ENCODE measurements at places on chromosomes 2 and 18.

DNA sequence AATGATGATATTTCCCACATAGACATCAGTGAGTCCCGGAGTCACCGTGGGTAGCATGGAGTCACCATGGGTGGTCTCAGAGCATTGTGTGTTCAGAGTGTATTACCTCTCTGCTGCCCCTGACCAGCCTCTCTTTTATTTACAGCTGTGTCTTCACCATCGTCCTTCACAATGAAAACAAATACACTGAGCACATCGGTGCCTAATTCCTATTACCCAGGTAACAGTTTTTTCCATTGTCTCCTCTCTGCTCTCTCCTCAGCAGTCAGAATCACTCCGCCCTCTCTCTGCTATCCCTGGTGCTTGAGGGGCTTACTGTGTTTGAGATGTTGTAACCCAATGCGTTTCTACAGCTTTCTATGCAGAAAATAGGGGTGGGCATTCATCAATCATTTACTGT lies 361.5 kb upstream of the RAB12 start:
- DNase-seq: no peak

GRCh38 chr18:24660956-24661355 lies 200.5 kb downstream of the HRH4 start:
- no peak for DNase-seq

GRCh38 chr2:29520001-29520400 lies 401.4 kb downstream of the ALK start:
- DNase-seq: no peak

GRCh38 chr2:168317282-168317681 lies 69.9 kb upstream of the STK39 start:
- no peak for DNase-seq

GRCh38 chr2:235851828-235852525 lies 316.2 kb downstream of the GBX2 start:
- DNase-seq: no peak

GRCh38 chr2:176574484-176575236 lies 305.4 kb downstream of the MTX2 start:
- DNase-seq: no peak

GRCh38 chr2:239438995-239439753 lies 38.4 kb upstream of the HDAC4 start:
- DNase-seq: no peak

DNA sequence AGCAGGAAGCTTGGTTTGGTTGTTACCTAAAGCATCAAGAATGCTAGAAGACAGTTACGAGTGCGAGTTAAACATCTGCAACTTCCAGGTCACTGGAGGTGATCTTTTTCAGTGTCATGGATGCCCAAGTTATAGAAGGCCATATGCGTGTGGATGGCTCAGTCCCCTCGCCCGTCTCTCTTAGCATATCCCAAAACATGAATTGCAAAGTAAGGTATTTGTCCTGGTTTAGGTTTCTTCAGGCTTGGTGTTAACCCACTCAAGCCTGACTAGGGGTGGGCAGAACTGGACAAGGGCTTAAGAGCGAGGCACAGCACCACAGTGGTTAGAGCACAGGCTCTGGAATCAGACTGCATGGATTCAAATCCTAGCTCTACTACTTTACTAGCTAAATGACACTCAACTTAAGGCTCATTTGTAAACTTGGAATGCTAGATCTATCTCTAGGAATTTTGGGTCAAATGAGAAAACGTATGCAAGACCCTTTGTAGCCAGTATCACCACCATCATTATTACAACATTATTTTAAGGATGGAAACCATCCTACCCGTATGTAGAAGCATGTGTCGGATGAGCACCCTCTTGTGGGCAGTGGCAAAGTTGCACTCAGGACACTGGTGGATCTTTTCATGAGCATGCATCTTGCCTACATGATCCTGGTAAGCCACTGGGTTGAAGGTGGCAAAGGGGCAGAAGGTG lies 11.2 kb downstream of the ZNF142 start:
- peak; percentile 36 for DNase-seq

- DNase-seq: no peak
Measured at GRCh38 chr18:32612651-32613050, 142.0 kb upstream of the GAREM1 start.

DNA sequence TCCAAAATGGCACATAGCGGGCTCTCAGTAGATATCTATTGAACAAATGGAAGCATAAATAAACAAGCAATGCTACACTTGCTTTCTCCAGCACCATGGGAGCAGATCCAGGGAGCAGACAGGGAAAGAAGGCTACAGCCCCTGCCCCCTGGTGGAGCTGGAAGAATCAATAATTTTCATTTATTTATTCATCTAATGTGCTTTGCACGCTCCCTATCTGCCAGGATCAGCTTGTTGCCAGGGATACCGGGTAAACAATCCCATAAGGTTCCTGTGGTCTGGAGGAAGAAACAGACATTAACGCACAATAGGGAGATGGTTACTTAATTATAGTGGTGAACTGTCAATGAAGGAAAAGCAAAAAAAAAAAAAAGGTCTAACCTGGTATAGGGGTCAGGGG lies 40.1 kb upstream of the CLASP1 start:
- no peak for DNase-seq

- DNase-seq: no peak
Measured at GRCh38 chr2:200749631-200750322, 61.9 kb upstream of the BZW1 start.

GRCh38 chr2:55871637-55872036 lies 51.9 kb downstream of the EFEMP1 start:
- DNase-seq: no peak

DNA sequence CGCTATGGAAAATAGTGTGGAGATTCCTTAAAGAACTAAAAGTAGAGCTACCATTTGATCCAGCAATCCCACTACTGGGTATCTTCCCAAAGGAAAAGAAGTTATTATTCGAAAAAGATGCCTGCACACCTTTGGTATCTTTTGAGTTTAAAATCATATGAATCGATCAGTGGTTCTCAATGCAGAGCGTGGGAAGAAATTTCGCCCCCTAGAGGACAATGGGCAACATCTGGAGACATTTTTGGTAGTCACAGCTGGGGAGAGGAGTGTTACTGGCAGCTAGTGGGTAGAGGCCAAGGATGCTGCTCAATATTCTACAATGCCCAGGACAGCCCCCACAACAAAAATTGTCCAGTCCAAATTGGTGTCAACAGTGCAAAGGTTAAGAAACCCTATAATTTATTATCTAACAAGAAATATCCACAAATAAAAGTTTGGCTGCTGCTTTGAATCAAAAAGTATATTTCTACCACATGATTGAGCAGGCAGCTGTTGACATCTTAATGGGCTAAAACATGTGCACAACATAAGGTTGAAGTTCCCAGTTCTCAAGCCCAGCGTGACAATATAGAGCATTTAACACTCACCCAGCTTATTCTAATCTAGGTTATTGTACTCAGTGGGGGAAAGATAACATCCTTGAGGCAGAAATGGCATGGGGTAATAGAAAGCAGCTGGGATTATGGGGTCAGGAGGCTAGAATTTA lies 425.7 kb downstream of the LRATD1 start:
- DNase-seq: no peak

GRCh38 chr2:141063406-141063805 lies 1067.4 kb downstream of the LRP1B start:
- DNase-seq: no peak

GRCh38 chr18:39205565-39206195 lies 1640.1 kb upstream of the CELF4 start:
- DNase-seq: no peak

DNA sequence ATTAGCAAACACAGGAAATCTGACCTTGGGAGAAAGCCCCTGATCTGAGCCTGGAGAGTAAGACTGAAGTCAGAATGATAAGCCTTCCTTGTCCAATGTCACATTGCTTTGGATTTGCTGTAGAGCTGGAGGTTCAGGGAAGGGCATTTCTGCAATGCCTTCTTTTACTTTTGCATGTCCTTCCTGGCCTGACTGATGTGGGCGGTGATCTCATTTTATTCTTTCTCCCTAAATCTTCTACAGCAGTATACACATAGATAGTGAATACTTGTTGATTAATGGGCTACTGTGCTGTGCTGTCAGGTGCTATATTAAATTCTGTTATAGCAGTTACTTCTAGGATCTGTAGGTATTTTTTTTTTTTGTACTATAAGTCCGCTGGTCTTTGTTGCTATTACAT lies 62.6 kb downstream of the PLCL1 start:
- DNase-seq: no peak

GRCh38 chr2:31729442-31730092 lies 148.8 kb upstream of the SRD5A2 start:
- DNase-seq: no peak

- DNase-seq: no peak
Measured at GRCh38 chr18:10846657-10847407, 302.5 kb downstream of the PIEZO2 start.

GRCh38 chr18:5285326-5285725 lies 10.2 kb downstream of the ZBTB14 start:
- no peak for DNase-seq

GRCh38 chr2:19847486-19847885 lies 54.3 kb downstream of the TTC32 start:
- DNase-seq: no peak

DNA sequence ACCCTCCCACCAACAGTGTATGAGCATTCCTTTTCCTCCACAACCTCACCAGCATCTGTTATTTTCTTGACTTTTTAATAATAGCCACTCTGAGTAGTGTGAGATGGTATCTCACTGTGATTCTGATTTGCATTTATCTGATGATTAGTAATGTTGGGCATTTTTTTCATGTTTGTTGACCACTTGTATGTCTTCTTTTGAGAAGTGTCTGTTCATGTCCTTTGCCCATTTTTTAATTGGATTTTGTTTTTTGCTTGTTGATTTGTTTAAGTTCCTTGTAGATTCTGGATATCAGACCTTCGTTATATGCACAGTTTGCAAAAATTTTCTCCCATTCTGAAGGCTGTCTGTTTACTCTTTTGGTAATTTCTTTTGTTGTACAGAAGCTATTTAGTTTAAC lies 59.1 kb downstream of the SP100 start:
- no peak for DNase-seq

DNA sequence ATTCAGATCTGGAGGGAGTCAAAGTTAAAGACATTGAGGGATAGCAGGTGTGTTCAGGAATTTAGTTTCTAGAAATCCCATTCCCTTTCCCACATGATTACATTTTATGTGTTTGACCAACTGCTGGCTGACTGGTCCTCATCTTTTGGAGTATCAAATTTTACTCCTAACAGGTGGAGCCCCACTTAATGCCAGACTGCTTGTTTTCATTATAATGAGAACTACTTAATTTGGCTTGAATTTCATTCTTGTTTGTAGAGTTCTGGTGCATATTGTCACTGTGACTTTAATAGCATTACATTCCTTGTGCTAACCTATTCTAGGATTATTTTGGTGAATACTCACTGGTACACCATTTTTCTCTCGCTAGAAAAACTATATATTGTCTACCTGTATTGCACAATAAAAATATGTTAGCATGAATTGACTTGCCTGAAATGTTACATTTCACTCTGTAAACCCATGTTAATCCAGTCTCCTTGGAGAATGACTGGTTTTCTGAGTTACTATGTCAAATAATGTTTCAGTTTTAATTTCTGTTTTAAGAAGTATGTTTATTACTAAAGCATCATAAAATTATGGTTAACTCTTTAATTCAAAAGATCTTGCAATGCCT lies 98.2 kb downstream of the TANC1 start:
- no peak for DNase-seq

DNA sequence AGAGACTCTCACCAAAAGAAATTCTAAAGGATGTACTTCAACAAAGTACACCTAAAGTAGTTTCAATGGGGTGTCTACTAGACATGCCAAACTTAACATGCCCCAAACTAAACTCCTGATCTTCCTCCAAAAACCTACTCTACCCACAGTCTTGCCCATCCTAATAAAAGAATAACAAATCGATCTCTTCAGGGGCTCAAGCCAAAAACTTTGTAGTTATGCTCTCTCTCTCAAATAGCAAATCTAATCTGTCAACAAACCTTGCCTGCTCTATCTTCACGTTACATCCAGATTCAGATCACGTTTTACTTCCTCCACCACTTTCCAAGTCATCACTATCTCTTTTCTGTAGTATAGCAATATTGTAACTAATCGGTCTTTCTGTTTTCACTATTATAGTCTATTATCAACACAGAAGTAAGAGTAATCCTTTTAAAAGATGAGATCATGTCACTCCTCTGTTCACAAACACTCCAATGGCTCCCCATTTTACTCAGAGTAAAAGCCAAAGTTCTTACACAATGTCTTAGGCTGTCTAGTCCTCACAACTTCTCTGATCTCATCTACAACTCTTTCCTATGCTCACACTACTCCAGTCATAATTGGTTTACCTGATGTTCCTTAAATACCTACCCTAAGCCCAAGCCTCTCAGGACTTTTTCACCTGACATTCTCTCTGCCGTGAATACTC lies 79.9 kb downstream of the THADA start:
- DNase-seq: no peak

DNA sequence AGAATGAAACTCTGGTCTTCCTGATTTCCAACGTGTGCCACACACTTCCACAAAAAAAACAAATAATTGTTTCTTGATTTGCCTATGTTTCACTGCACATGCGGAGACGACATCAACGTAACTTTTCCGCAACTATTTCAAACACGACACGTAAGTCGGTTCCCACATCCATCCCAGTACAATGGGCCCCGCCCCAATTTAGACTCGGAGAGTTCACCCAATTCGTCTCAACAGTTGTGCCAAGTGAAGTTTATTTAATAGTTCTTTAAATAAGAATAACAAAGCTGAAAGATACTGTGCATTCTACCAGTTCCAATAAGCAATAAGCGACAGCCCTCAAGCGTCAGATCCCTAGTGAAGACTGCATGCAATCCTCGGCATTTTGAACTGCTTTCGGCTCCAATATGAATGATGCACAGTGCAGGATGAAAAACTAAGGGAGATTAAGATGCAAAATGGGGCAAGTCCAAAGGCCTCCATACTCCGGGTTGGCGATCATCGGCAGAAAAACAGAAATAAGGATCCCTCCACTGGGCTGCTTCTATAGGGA lies 664 bp downstream of the CCT4 start:
- DNase-seq: no peak

- no peak for DNase-seq
Measured at GRCh38 chr2:145682546-145683157, 1162.7 kb upstream of the ZEB2 start.

DNA sequence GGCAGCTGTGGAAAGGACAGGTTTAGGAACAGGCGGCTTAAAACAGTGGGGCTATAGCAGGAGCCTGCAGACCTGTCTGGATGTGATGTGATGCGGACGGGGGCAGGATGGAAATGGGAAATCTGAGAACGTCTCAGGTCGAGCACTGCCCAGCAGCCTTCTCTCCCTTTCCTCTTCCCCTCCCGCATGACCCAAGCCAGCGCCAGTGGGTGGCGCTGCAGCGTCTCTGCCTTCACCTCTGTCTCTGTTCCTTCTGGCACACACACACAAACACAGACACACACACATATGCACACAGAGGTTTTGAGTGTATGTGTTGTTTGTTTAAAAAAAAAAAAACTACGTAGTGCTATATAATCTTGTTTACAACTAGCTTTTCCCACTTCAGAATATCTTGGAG lies 82.0 kb upstream of the SLC66A3 start:
- no peak for DNase-seq

Measured in amniotic stem cell (primary cell).